ENCODE measurements at places on chromosomes 16 and 17.
A peak's percentile ranks its signal among the peaks of the same experiment; 100 is the strongest.

GRCh38 chr17:27368980-27369379 is 75.1 kb downstream of the WSB1 start:
- no peak for DNase-seq

DNA sequence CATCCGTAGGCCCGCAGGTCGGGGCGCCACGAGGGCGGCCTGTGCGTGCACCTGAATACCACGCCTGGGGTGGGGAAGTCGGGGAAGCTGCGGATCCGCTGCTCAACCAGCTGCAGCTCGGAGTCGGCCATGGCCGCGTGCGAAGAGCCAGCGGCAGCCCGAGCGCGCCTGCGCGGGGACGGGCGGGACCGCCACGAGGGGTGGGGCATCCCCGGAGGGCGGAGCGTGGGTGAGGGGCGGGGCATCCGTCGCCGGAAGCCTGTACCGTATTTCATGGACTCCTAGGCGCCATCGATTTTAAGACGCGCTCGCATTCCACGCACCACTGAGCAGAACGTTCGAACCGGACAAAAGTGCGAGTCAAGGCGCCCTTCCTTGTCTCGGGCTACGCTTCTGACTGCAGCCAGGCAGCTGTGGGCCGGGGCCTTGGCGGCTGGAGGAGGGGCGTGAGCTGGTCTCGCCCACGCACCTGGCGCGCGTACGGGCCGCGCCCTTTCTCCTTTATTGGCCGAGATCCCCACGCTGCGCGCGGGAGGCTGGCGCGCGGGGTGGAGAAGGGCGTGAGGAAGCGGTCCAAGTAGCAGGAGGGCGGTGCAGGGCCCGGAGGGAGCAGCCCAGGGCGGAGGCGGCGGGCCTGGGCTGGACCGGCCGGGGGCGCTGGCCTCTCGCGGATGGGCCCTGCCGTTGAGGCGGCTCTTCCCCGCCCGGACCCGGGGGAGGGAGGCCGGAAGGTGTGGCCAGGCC is at the start of gene APRT:
Gene APRT (minus strand): TSS at position 160 of the 744 bp plus-strand sequence. CDS start 29 bp downstream, at position 131.
- peak; percentile 85 for DNase-seq

DNA sequence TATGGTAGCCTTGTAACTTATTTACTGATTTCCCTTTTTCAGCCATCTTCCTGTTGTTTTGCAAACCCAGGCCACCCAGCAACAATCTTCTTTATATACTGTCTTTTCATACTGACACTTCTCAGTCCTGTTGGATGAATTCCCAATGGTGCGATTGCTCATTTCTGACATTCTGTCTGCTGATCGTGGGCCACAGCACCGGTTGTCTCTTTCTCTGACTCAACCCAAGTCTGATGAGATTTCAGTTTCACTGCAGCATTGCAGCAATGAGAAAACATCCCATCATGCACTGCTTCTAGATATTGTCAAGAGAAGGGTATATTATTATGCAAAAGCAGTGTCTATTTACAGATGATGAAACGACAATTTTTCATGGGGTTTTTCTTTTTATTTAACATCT is 349.2 kb upstream of the HSBP1 start:
- DNase-seq = no peak

DNA sequence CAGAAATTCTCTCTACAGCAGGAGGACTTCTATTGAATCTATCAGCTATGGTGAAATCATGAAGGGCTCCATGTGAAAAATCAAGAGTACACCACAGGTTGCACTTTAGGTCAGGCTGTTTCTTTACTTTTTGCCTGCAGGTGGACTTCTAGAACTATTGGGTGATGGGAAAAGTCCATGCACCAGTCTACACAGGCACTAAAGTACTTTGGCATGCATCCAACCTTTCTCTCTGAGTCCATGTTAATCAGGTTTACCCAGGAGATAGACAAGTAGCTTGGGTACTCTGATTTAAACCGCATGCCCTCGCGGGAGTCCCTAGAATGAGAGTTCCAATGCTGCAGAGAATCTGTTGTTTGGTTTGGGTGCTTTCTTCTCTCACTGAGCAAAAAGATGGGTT is 9.1 kb upstream of the ANKFN1 start:
- DNase-seq = peak; percentile 12

DNA sequence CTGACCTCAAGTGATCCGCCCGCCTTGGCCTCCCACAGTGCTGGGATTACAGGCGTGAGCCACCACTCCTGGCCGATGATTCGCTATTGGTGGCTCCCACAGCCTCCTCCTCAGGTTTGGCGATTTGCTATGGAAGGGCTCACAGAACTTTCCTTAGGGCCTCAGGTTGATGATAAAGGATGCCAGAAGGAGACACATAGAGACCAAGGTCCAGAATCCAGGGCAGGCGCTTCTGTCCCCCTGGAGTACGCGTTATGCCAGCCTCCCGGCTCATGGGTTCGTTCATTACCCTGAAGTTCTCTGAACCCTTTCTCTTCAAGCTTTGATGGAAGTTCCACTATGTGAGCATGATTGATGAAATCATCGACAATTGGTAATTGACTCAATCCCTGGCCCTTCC is 19.9 kb downstream of the LGALS3BP start:
- DNase-seq = no peak

- no peak for DNase-seq
Observed at GRCh38 chr16:24801761-24802302, 43.9 kb upstream of the SLC5A11 start.

DNA sequence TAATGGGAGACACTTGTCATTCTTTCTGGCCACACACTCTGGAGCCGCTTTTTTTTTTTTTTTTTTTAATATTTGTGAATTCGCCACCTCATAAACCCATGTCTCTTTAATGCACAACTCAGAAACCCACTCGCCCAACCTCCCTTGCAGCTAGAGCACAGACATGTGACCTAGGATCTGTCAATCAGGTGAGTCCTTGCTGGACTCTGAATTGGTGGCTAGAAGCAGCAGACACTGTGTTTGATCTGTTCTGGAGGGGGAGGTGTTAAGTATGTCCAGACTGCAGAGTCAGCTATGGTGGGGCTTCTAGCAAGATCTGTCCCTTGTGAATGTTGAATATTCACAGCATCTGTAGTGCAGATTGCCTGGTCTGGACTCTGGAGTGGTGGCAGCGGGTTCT is 112.1 kb downstream of the PRKCB start:
- DNase-seq = peak; percentile 32

- DNase-seq = no peak
Observed at GRCh38 chr16:89969741-89970410, 21.3 kb downstream of the DEF8 start.

- DNase-seq = peak; percentile 75
Observed at GRCh38 chr16:87317750-87318644, 805 bp upstream of the C16orf95 start.

DNA sequence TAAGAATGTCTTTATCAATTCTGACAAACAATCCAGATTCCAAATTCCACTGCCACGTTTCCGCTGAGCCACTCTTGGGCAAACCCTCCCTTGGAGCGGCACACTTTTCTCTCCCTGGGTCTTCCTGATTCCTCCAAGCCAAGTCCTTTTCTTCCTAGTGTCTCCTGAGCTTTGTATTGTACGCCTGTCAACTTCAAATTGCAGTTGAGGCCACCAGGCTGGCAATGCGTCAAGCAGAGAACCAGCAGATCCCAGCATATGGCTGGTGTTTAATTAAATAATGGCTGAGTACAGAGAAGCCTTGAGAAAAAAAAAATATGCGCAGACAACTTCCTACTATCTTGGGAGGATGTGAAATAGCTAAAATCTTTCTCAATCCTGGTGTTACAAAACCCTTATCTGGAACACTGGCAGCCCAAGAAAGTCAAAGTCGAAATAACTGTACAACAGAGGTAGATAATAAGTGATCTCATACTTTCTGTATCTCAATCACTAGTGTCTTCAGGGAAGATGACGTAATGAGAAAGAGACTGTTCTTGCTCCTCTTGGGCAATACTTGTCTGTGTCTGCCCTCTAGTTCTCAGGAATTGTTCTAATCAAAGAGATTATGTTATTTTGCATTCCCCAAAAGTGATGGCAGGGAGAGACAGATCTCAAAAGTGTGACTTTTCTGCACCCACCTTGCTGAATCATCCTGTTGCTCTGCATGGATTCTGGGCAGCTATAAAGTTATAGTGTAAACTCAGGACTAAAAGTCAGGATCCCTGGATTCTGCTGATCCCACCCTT is 15.0 kb downstream of the SMIM36 start:
- no peak for DNase-seq

GRCh38 chr17:79627184-79627765 is 16.4 kb upstream of the RBFOX3 start:
- DNase-seq = no peak

- no peak for DNase-seq
Observed at GRCh38 chr16:4537376-4538343, 913 bp downstream of the CDIP1 start.

DNA sequence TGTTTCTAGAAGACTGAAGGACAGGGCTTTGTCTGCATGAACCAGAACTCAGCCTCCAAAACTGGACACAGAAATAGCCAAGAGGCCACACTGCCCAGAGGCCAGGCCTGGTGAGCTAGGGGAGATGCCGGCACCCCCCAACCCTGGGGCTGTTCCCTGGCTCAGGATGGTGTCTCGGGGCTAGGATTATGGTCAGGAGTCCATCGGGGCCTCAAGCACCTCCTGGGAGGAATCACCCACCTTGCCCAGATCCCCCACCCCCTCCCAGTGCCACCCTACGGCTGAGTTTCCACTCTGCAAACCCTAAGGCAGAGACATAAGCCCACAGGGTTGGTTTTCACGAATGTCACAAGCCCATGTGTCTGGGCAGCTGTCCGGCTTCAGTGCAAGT is 37.2 kb downstream of the SLC7A5 start:
- no peak for DNase-seq

- no peak for DNase-seq
Observed at GRCh38 chr16:13944816-13945215, 24.9 kb downstream of the ERCC4 start.

DNA sequence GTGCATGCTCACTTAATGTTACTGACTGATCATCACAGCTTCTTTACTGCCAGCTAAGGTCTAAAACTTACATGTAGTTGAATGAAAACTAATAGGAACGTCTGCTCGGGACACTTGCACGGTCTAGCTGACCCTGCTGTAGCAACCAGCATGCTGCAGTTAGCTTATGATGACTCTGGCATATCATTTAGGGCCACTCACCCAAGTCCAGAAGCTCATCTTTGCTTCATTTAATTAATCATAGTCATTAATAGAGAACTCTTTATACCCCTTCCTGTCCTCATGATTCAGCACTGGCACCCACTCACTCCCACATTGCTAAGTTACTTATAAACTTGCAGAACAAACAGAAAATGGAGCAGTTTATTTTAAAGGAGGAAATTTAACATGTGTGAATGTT is 136.3 kb downstream of the NLK start:
- DNase-seq = no peak

GRCh38 chr16:77951788-77952187 is 70.6 kb upstream of the CLEC3A start:
- DNase-seq = peak; percentile 67

GRCh38 chr17:47653442-47653841 is 3.7 kb downstream of the KPNB1 start:
- DNase-seq = no peak

DNA sequence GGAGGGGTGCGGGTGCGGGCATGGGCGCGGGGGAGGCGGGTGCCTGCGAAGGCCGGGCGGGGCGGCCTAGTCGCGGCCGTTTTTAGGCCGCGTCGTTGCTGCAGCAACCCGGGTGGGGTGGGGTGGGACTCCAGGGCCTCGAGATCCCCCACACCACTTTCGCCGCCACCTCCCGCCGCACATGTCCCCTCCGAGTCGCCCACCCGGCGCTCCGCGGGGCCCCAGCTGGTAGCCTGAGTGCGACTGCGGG is 11.3 kb downstream of the TBX2 start:
- no peak for DNase-seq

DNA sequence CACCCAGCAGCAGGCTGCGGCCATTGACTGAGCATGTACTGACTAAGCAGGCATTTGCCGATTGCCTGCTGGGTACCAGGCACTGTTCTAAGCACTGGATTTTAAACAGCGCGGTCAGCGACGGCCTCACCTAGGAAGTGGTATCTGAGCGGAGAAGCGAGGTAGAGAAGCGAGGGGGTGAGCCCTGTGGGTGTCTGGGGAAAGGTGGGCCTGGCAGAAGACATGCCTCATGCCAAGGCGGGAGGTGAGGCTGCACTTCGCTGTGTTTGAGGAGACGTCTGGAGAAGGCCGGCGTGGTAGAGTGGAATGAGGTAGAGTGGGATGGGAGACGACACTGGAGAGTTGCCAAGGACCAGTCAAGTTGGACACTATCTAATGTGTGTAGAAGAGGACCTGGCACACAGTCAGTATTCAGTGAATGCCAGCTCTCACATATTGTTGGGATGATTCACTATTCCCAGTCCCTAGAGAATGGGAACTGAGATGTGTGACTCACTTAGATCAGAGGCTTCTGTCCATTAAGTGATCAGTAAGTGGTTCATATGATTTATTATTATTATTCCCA is 14.4 kb downstream of the SYCE1L start:
- DNase-seq = peak; percentile 16

DNA sequence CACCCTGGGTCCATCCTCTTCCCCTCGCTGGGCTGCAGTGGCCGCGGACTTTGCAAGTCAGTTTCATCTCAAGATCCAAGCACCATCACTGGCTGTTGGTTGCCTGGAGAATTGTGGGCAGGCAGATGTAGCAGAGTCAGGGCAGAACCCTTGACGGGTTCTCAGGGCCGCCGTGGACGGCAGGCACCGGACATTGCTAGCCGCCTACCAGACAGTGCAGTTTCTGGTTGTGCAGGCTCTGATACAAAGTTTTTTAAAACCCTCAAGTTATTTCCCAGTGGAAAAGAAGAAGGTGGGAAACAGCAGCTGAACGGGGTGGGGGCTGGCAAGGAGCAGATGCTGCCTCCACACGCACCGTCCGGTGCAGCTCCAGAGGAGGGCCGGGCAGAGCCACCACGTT is 3.4 kb downstream of the MAPK8IP3 start:
- no peak for DNase-seq

DNA sequence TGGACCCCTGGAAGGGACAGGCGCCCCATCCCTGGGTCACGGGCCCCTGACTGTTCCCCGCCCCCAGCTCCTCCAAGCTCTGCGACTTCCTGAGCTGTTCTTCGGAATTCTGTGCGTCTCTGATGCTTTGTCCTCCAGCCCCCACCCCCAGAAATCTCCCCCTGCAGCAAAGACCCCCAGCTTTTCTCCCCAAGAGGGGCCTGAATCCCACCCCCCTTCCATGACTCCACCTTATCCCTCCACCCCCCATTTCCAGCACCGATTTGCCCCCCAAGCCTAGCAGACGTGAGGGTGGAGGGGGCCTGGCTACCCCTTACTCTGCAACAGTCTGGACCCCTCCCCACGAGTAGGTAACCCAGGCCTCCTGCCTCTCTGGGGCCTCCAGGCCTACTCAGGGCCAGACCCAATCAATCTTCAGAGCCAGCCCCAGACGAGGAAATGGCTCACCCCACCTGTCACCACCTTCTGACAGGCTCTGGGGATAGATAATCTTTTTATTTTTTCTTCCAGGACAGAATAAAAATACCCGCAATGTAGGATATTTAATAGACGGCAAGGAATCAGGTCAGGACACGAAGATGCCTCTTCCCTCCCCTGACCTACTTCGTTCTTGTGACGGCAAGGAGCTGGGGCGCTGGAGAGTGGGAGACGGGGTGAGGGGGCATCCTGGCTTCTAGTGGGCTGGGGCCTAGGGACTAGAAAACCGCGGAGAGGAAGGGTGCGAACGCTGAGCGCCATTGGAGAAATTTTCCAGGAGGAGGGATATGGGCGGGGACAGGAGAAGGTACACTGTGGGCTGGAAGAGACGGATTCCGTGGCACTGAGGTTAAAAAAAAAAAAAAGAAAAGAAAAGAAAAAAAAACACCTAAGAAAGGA is 744 bp upstream of the PLXDC1 start:
- no peak for DNase-seq

GRCh38 chr17:49132699-49133364 is at the start of gene B4GALNT2:
Gene B4GALNT2, plus strand, starts transcription at chr17:49132769. Its CDS starts 24 bp downstream, at chr17:49132793.
- DNase-seq = no peak
